Activated CD8-positive, alpha-beta memory T cell treated with anti-CD3 and anti-CD28 coated beads, Interleukin-2, amount 50 U/mL, for 4 hours (primary cell): ENCODE measurements at places on chromosomes 3 and 15.

GRCh38 chr15:70852501-70853317, 1.2 kb downstream of the LARP6 start:
- no peak for DNase-seq

- no peak for DNase-seq
Measured at GRCh38 chr3:180467177-180467576, 134.8 kb upstream of the TTC14 start.

DNA sequence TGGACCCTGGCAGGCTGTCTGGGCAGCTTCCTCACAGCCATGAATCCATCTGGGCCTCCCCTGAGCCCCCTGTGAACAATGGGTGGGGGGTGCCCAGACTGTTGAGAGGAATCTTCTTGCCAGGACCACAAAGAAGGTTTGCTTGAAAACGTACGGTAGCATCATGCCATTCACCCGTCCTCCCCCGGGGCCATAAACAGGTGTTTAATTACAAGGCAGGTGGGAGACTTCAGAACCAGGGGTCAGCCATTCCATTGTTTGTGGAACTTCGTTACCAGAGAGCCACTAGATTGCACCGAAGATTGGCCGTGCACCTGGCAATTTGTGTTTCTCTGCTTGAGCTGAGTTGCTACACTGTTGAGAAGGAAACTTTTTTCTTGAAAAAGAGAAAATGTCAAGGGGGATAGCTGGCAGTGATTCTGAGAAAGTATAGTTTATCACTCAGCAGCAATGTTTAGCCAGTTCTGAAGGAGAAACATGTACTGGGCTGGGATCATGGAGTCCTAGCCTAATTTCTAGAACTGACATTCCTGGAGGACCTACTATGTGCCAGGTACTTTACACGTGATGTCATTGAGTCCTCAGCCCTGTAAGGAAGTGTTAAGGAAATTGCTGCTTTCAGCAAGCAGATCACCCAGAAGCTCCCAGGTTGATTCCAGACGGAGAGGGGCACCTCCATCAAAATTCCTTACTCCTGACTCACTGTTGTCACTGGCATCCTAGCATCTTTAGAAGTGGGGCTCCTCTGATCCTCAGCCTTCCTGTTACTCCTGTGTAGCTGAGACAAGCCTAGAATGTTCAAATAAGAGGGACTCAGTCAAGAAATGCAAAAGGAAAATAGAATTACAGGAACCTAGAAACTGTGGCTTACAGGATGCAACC, 103.8 kb upstream of the UBE2E1 start:
- no peak for DNase-seq

GRCh38 chr3:172192830-172193415, 153.5 kb downstream of the FNDC3B start:
- DNase-seq: no peak

GRCh38 chr3:5197470-5198312, 10.2 kb downstream of the EDEM1 start:
- peak; percentile 32 for DNase-seq

DNA sequence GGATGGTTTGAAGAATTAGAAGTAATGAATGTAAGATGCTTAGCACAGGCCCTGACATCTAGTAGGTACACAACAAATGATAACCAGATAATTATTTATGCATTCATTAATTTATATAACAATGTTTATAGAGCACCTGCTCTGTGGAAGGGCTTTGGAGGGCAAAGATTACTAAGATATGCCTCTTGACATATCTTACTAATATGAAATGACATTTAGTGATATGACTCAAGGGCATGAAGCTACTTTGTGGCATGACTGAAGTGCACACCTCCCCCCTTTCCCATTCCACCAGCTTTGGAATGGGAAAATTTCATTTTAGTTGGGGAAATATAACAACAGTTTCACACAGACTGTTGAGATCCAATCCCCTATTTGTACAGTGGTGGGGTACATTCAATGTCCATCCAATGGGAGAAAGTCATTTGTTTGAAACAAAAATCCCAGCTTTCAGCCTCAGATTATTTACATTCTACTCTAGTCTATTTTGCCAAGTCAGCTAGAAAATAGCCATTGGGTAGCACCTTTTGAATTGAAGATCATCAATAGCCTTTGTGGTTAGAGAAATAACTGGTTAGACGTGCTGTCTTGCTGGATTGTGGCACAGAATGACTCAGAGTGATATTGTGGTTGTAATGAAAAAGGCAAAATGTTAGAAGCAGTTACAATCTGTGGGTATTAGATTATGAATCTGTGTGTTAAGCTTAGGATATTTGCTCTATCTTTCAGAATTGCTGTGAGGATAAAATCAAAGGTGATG, 72.9 kb downstream of the MOBP start:
- no peak for DNase-seq

DNA sequence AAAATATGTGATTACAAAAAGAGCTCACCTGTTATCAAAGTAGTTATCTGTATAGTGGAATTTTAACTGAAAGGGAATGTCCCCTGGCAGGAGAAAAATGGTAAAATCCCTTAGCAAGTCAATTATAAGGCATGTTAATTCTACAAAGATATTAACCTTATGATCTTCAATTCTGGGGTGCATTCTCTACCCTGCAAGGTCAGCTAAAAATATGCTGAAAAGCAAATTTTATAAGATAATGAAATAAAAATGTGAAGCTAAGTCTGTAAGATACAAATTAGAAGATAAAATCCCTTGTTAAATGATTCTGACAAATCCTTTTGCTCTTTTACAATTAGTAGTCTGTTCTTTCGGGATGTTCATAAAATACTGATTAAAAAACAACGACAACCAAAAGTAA, 109.8 kb downstream of the BBX start:
- no peak for DNase-seq

DNA sequence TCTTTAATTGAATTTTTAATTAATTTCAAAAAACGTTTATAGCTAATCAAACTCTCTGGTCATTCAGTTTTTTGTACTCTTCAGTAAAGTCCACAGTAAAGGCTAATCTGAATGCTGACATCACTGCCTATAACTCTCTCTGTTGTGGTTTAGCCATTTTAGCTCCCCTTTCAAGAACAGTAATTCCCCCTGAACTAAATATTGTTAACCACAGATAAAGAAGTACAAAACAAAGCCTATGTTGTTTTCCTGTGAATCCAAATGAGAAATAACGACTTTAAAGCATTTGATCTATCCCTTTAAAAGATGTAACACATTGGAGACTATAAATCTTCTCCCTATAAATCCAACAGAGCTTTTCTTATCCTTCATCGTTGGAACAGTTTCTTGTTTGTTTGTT, 94.2 kb downstream of the ZBTB20 start:
- no peak for DNase-seq

GRCh38 chr15:95520511-95520910, 810.0 kb upstream of the NR2F2 start:
- DNase-seq: no peak

DNA sequence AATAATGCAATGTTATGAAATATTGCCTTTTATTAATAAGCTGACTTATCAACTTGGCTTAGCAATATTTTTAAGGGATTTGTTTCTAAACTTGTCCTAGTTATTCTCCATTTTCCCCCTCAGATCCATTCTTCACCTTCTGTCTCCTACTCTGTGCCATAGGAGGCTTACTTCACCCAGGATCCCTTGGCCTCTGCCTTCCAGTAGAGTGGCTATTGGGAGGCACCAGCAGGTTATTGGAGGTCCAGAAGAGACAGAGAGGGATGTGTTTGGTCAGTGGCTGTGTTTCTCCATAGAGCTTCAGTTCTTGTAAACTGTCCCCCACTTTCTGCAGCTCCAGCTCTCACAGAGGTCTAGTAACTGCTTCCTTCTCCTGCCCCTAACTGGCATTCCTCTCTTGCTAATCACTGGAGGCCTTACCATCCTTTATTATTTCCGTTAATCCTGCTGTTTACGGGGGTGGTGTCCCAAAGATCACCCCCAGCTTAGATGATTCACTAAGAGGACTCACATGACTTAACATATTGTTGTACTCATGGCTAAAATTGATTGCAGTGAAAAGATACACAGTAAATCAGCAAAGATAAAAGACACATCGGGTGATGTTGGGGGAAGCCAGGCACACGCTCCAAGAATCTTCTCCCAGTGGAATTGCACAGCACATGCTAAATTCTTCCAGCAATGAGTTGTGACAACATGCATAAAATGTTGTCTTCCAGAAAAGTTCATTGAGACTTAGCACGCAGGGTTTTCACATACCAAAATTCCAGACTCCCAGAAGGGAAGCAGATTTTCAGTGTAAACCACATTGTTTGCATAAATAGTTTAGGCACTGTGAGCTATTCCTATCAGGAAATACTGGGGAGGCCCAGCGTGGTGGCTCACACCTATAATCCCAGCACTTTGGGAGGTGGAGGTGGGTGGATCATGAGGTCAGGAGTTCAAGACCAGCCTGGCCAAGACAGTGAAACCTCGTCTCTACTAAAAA, 67.5 kb downstream of the RPL22L1 start:
- DNase-seq: no peak

GRCh38 chr3:181487236-181487978, 224.3 kb upstream of the SOX2 start:
- no peak for DNase-seq

DNA sequence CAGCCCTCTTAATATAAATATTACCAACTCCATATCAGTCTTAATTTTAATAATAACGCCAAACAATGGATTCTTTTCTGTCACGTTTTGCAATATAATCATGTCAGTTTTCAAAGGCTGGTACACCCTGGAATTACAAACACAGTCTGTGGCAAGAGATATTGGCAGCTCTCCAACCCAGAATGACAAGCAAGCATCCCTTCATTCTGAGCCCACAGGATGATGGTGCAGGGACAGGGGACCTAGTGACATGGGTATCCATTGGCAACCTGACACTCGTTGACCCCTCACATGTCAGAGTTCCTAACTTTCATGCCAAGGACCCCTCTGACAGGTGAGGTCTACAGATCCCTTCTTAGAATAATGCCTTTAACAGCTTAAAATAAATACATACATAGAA, 154.5 kb upstream of the TSC22D2 start:
- DNase-seq: no peak

DNA sequence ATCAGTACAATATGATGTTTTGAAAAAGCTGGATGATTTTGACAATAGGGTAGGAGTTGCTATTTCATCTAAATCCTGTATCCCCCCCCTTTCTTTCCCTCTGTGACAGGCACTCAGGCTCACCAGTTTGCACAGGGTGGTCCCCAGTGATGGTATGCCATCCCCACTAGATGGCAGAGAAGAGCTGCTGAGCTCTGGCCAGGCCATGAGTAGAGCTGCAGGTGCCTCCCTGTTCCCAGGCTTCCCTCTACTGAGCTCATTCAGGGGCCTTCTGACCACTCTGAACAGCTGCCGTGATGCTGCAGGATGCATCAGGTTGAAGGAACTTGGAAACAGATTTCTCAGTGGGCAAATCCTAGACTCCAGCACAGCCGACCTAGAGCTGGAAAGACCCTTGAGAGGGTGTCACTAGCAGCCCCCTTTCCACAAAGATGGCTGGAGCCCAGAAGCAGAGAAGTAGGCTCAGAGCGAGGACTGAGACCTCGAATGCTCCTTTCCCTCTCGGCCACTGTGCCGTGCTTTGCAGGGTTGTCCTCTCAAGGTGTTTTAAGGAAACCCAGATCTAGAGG, 45.1 kb downstream of the EFCAB12 start:
- peak; percentile 45 for DNase-seq

GRCh38 chr3:53113293-53114010, 16.8 kb downstream of the RFT1 start:
- no peak for DNase-seq

- no peak for DNase-seq
Measured at GRCh38 chr3:152267831-152268554, 736 bp upstream of the MBNL1 start.

GRCh38 chr3:157130467-157131251, 29.3 kb downstream of the CCNL1 start:
- DNase-seq: peak; percentile 79

GRCh38 chr3:111669926-111670630, 74.9 kb upstream of the ZBED2 start:
- DNase-seq: no peak

DNA sequence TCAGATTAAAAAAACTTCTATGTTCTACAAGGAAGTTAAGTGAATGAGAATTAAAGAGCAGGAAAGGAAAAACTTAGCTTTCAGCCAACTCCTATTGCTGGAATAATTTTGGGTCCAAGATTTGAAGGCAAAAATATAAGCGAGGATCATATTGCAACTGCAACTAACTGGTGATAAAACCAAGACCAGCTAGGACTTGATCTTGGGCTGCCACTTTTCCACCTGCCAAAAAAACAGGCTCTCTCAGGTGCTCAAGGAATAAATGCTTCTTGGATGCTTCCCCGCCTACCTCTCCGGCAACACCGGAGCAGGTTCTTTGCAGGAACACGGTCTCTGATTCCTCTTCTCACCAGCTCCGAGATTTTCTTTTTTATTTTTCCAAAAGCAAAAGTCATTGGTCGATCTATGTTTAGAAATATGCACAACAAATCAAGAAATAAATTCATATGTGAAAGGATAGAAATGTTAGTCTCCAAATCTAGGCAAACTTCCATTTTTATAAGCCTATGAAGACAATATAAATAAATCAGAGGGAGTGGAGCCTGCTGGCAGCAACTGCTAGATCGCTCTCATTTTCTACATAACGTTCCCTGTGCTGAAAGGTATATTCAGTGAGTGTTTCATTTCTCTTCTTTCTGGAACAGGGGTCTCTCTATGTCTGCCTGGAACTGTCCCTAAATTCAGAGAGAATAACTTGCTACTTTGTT, 241.9 kb downstream of the NTRK3 start:
- DNase-seq: no peak

DNA sequence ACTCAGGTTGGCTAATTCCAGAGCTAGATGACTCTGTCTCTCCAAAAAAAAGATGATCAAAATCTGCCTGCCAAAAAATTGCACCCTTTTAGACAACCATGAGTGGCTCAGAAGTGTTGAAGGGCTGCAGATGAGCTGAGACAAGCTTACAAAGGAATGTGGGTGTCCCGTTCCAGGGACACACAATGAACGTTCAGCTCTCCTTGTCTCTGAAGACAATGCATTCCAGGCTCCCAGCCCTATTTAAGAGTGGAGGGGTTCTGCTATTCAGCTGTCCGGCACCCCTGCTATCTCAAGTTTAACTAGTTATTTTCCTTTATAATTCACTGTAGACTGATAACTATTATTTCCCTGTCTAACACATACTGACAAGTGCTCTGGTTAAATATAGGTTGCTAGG, 355.1 kb upstream of the WNT5A start:
- DNase-seq: no peak

GRCh38 chr15:67146875-67147381, 81.5 kb downstream of the SMAD3 start:
- no peak for DNase-seq

- DNase-seq: no peak
Measured at GRCh38 chr3:101926594-101927105, 77.3 kb downstream of the NFKBIZ start.
